ENCODE measurements at places on chromosomes 5 and 9.

GRCh38 chr9:114410910-114411309 lies 23.1 kb upstream of the AKNA start:
- DNase-seq, result no peak

DNA sequence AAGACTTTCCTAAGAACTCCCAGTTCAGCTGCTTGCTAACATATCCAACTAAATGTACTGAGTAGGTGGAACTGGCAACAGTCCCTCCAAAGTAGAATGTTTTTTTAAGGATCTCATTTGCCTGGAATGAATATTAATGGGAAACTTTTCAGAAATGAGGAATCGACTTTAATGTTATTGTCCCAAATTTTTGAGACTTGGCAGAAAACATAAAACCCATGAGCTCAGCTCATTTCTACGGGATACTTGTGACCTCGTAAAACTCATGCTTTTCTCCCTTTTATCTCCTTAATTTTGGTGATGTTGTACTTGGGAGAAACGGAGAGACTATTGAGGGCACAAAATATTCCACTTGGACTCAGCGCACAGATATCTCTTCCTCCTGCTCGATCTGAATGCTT lies 296.8 kb downstream of the EBF1 start:
- no peak for DNase-seq

DNA sequence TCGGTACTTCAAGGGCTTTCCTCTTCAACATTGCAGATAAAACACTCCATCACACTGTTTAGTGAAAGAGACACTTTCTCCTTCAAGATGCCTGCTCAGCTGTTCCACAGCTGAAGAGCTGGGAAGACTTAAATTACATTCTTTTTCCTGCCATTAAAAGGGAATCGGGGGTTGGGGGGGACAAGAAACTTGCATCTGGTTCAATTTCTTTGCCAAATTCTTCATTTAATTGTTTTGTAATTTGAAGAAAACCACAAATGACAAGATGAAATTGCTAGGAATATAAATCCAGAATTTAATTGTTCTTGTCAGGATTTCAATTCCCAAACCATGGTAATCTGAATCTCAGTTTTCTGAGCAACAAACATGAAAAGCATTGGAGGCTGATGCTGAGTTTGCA lies 478.3 kb downstream of the EBF1 start:
- DNase-seq, result no peak

DNA sequence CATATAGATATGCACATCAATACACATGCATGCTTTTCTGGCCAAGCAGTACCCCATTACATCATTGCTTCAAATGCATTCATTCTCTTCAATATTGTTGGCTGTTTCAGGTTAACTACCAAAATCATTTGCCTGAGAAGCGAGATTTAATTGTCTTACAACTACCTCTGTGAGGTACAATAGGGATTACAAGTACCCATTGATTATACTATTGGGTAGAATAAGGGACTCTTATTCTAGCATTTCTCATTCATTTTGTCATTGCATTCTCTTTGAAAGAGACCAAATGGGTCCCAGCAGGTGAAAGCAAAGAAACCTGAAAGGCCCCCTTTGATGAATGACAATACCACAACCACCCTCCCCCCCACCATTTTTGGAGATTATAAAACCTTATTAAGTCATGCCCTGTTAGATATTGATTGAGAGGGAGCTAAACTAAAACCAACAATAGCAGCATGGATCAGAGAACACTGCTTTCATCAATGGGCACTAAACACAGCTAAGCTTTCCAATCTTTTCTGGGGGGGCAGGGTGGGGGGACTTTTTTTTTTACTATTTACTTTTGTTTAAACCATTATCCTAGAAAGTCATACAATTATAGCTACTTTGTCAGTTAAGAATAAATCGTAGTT lies 375.0 kb upstream of the CCNH start:
- no peak for DNase-seq

DNA sequence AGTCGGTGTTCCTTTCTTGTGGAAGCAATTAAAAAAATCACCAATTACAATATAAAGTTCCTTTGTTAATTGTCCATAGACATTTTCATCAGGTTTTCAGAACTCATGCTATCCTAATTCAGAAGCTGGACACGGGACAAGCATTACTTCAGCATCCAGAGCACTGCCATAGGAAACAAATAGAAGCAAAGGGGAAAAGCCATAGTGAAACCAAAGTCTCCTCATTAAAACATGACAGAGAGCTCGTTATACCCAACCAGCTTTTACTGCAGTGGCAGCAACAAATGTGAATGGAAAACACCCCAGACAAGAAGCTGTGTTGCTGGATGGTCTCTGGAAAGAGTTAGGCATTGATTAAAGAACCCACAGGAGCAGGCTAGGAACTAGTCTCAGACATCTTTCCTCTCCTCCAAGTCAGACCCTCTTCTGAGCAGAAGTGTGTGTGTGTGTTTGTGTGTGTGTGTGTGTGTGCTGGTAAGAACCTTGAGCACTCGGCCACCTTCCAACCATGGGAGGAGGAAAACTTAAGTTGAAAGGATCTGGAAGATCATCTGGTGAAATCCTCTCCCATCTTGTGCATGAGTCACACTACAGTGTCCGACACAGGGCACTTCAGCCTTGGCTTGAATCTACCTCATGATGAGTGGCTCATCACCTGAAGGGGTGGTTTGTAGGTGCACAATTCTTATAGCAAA lies 162.6 kb upstream of the ADAMTS16 start:
- no peak for DNase-seq

GRCh38 chr9:129235931-129236331 lies 57.9 kb upstream of the IER5L start:
- no peak for DNase-seq

- no peak for DNase-seq
Observed at GRCh38 chr5:102975457-102976182, 144.3 kb downstream of the GIN1 start.

- DNase-seq, result no peak
Observed at GRCh38 chr5:173333925-173334661, 5.9 kb upstream of the STC2 start.

GRCh38 chr5:58080573-58080972 lies 379.3 kb downstream of the PLK2 start:
- no peak for DNase-seq

DNA sequence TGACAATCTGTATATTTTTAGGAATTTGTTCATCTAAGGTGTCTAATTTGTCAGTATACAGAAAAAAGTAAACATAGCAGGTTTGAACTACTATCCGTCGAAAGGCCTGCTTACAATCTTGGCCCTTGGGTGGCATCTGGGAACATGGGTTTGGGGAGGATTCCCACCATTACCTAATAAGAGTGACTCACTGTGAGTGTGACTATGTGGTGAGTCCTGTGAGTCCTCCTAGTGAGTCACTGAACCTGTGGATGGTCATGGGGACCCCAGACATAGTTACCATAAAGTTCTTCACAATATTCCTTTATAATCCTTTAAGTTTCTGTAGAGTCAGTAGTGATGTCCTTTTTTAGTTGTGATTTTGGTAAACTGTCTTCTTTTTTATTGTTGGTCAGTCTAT lies 37.0 kb downstream of the RNF130 start:
- no peak for DNase-seq

GRCh38 chr5:117455236-117456233 lies 880.9 kb upstream of the SEMA6A start:
- peak; percentile 8 for DNase-seq
